Bone marrow (tissue), 2 donors: ENCODE measurements at places on chromosomes 7 and 10.
A peak's percentile ranks its signal among the peaks of the same experiment; 100 is the strongest.

- no peak for DNase-seq
These were observed 88.9 kb upstream of the NEBL start for GRCh38 chr10:20986049-20986448.

DNA sequence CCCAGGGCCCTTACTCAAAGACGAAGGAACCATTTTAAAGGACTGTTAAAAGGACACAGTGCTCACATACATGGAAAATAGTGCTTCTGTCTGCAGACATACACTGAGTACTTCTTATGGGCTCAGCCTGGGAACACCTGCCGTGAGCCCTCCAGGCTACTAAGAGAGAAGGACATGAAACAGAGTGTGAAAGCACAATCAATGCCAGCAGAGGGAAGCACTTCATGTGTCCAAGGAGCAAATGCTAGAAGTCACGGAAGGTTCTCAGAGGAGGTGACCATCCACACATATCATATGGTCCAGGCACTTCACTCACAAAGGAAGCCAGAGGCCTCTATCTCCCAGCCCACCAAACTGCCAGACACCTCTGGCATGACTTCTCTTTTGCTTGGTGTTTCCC lies 15.5 kb downstream of the ELMO1 start:
- DNase-seq: no peak

DNA sequence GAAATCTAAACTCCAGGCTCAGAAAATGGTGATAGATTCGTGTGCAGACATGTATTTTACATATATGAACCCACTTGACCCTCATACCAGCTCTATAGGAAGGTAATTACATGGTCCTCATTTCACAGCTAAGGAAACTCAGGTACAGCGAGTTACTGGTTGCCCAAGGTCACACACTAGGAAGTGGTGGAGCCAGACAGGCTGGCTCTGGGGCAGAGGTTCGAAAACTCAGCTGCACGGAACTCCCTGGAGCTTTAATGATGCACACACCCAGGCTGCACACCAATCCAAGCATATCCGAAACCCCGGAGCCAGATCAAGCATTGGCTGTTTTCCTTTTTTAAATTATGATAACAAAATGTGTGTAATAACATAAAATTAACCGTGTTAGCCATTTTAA lies 172.4 kb downstream of the COBL start:
- no peak for DNase-seq

- DNase-seq: no peak
These were observed 631 bp downstream of the OTUD1 start for GRCh38 chr10:23439452-23439960.

- DNase-seq: no peak
These were observed 142.2 kb downstream of the PLPP4 start for GRCh38 chr10:120599200-120599724.

DNA sequence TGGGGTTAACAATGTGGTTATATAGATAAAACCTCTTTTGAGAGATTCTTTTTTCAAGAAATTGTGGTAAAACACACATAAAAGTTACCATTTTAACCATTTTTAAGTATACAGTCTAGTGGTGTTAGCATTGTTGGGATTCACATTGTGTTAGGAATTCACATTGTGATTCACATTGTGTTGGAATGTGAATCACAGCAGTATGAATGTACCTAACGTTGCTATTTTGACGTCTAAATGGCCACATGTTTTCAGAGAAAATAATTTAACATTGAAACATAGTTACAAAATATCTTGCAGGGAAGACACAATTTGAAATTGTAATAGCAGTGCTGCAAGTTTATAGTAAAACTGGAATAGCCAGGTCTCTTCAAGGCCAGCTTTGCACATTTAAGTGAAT lies 129.0 kb downstream of the BICC1 start:
- DNase-seq: no peak

- no peak for DNase-seq
These were observed 47.7 kb upstream of the PLEKHA1 start for GRCh38 chr10:122326806-122327205.

GRCh38 chr7:3083350-3083749 lies 39.7 kb upstream of the CARD11 start:
- DNase-seq: no peak

GRCh38 chr7:6175645-6176044 lies 96.8 kb downstream of the CYTH3 start:
- DNase-seq: peak; percentile 1
